ENCODE measurements at places on chromosomes 2 and 18.

DNA sequence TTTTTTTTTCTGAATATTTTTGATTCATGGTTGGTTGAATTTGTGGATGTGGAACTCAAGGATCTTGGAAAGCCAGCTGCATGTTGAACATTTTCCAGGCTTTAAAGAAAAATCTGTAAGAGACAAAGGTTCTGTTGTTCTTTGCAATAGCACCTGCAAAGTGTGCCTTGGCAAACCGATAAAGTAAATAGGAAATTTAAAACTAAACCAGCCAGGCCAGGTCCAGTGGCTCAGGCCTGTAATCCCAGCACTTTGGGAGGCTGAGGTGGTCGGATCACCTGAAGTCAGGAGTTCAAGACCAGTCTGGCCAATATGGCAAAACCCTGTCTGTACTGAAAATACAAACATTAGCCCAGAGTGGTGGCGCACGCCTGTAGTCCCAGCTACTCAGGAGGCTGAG, 74.4 kb downstream of the RIF1 start:
- DNase-seq, result no peak

- no peak for DNase-seq
These were observed 1.8 kb upstream of the TBR1 start for GRCh38 chr2:161414042-161415033.

DNA sequence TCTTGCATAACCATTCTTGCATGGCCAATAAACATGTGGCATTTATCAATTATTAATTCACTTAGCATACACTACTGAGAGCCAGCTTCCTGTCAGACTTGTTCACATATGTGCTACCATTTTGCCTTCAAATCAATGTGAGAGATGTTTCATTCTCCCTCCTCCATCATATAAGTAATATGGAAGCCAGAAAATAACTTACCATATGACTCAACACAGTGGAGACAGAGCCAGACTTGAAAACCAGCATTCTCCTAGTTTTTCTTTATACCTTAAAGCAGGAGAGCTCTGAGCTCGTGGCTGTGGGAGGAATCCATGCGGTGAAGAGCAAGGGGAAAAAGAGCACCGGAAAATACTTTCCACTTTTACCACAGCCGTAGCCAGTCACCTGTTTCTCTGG, 215.0 kb upstream of the LRATD1 start:
- DNase-seq, result no peak

DNA sequence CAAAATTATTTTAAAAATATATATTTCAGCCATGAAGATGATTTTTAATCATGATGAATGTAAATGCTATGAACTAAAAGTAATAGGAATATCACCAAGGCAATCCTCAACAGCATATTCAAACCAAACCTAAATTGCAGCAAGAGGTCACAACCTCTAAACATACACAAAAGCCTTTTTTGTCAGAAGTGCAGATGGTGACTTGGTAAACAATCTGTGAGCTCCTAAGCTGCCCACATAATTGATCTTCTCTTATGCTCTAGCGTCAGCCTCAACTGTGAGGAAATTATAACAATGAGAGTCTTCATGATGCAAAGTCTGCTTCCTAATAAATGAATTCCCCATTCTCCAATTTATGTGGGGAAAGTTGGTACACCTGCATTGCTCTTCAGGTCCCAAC, 113.2 kb downstream of the TSN start:
- DNase-seq, result no peak

DNA sequence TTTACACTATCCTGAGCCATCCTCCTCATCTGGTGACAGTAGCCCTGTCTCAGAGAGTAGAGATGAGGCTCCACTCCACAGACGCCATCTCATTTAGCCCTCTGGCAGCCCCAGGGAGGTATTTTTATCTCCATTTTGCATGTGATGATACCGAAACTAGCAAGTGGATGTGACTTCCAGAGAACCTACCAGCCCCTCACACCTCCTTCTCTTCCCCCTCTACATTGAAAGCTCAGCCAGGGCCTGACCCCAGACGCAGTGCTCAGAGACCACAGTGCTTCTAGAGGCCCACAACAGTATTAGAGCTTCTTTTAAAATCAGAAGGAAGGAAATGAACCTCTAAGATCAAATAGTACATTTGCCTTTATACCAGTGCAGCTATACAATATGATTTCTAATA, 8.3 kb downstream of the GYPC start:
- DNase-seq, result no peak

GRCh38 chr2:11239666-11240462, 84.6 kb downstream of the SLC66A3 start:
- DNase-seq, result no peak

Measured in left ventricle myocardium inferior (tissue), 1 donor.